ENCODE measurements at places on chromosomes 1 and 21.
A peak's percentile ranks its signal among the peaks of the same experiment; 100 is the strongest.

DNA sequence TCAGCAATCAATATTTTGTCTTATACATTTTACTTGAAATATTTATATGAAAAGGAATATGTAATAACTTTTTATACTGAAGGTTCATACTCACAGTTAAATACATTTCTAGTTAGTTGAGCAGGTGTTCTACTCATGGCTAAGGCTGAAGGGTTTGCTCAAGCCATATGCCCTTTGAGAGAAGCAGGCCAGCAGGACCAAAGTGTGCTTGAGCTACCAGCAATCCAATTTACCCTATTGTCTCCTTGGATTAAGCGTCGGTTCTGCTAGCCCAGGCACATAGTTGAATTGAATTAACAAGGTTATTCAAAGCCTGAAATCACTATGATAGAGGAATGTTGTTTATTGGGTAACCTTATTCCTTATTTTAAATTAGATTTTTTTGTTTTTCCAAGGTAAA is 151.5 kb upstream of the BACE2 start:
- no peak for DNase-seq

- DNase-seq, result no peak
Measured at GRCh38 chr1:200073286-200073637, 45.8 kb downstream of the NR5A2 start.

GRCh38 chr1:125085720-125086591 is 3901.2 kb downstream of the SRGAP2C start:
- DNase-seq, result no peak

DNA sequence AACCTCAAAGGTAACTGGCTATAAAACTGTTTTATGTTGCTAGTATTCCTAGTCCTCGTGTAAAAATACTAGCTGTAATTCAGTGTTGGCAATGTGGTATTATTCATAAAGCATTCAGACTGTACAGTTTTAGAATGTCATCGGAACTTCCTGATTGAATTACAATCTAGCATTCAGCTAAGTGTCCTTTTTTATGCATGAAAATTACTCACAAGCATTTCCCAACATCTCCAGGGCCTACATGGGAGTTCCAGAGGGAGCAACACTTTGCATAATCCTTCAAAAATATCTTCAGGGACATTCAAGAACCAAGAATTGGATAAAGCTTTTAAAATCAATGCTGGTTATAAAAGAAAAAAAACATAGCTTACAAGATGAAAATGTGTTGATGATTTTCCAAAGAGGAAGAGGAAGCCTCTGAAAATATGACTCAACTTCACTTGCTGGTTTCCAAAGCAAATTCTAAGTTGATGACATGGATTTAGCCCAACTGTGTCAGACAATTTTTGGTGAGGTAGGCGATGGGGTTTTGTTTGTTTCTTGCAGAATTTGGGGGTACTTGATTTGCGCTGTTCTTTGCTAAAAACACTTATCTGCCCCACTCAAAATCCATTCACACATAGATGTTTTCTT is 137.8 kb downstream of the SLC44A5 start:
- no peak for DNase-seq

GRCh38 chr1:155133799-155134281 is 1.8 kb upstream of the SLC50A1 start:
- no peak for DNase-seq

DNA sequence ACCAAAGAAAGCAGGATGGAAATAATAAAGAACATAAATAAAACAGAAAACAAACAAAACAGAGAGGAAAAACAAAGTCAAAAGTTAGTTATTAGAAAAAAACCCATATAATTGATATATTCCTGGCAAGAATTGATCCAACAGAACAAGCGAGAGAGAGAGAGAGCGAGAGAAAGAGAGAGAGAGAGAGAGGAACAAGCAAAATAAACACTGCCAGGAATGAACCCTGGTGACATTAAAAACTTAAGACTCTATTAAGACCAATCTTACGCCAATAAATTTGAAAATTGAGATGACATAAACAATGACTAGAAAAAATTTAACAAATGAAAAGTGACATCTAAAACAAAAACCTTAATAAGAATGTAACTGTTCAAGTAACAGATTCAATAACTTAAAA is 64.1 kb downstream of the COP1 start:
- no peak for DNase-seq

- no peak for DNase-seq
Measured at GRCh38 chr1:232084584-232085223, 458.1 kb downstream of the DISC1 start.

GRCh38 chr1:84148758-84149157 is 4.7 kb downstream of the PRKACB start:
- no peak for DNase-seq

DNA sequence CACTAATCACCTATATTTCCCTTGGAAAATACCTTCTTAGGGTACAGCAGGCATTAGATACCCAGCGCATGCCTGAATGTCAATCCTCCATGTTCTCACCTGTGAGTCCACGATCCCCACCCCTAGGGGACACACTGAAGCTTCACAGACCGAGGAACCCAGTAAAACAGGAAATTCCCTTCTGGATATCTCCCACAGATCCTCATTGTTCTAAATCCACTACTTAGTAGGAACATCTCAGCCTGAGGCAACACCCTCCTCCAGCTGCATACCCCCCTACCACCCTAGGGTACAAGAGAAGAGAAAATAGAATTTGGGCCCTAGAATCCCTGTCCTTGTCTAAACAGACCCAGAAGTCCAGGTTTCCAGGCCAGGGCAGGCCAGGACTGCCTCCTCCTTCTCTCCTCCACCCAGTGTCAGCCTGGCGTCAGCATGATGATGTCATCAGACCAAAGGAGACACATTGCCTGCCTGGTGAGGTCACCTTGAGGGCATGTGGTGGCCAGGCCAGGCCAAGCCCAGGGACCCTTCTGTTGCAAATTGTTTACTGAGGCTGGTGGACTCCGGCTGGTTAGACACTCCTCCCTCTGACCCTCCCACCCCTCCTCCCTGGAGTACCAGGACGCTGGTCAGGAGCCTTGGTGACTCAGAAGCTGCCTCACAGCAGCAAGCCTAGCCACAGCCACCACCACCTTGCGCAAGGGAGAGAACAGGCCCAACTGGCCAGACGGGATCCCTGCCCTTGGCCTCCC is 6.2 kb downstream of the NECTIN4 start:
- DNase-seq, result peak; percentile 99

- no peak for DNase-seq
Measured at GRCh38 chr1:112721966-112722524, 6.9 kb upstream of the PPM1J start.

DNA sequence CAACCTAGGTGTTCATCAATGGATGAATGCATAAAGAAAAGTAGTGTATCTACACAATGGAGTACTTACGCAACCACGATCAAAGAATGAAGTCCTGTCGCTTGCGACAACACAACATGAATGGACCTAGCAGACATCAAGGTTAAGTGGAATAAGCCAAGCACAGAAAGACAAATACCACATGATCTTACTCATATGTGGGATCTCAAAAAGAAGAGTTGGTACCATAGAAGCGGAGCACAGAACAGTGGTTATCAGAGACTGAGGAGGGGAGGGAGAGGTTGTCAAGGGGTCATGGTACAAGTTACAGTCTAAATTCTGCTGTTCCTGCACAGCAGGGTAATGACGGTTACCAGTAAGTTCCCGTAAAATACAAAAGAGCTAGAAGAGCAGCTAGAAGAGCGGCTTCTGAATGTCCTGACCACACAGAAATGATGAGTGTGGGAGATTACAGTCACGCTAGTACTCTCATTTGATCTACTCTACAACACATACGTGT is 36.7 kb downstream of the NPHP4 start:
- no peak for DNase-seq

DNA sequence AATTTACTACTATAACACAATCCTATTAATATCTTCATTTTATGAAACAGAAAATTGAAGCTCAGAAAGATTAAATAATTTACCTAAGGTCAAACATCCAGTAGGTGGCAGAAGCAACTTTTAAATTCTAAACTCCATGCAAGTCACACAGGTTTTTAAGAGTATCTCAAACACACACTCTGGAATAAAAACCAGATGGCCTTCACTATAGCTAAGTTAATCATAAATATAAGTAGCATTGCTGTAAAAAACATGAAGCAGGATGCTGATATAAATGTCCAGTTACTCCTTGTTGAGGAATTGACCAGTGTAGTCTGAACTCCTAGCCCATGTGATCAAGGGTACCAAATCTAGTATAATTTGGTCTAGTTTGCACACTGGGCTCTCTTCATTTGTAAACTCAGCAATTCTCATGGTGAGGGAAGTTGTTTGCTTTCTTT is 9.4 kb upstream of the FMO3 start:
- no peak for DNase-seq

- DNase-seq, result no peak
Measured at GRCh38 chr1:76291191-76291590, 216.6 kb downstream of the ST6GALNAC3 start.

DNA sequence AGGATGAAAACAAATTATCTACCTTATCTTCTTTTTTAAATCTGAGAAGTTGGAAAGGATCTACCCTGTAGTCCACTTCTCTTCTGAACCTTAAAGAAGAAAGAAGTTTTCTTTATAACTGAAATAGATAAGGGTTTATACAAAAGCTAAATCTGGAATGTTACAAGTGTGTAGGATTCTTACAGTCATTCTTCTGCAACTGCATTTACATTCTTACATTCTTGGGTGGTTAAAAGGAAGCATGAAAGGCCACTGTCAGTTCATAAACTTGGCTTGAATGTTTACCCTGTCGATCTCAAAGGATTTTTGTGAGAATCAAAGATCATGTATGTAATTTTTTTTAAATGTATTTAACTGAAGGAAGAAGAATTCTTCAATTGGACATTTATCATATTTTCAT is 142.1 kb upstream of the BRINP3 start:
- DNase-seq, result no peak

DNA sequence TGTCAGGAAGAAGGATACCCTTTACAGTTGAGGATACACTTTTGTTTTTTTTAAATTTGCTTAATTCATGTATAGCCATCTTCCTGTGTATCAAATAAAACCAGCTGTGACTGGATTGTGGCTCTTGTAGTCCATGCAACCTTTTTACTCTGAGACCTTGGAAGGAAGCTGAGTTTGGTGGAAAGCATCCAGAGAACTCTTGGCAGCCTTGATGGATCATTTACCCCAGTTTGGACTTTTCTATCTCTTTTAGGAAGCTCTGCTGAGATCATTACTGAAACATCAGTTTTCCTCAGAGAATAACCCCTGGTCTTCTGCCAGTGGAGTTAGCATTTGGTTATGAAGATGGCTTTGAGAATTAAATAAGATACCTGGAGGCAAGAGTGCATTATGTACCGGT is 21.2 kb upstream of the APOBEC4 start:
- DNase-seq, result no peak

GRCh38 chr1:32991386-32991785 is 26.8 kb upstream of the RNF19B start:
- DNase-seq, result no peak

GRCh38 chr21:28516021-28516420 is 476.7 kb downstream of the LTN1 start:
- DNase-seq, result no peak

DNA sequence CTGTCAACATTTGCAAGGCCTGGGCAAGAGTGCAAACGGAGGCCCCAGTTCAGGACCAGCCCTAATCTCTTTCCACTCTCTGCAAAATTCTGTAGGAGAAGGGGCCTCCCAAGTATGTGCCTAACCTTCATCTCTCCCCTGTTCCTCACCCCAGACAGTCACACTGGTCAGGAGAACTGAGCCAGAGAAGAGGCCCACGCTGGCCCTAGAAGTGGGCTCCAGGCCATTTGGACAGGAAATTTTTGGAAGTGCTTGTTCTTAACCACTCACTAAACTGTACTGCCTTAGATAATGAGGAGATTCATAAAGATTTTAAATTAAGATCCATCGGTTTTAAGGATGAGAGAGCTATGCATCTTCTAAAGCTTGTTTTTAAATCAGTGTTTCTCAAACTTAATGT is 129.7 kb upstream of the ADGRL2 start:
- no peak for DNase-seq

GRCh38 chr1:54285815-54286345 is 85.9 kb downstream of the MRPL37 start:
- DNase-seq, result no peak

DNA sequence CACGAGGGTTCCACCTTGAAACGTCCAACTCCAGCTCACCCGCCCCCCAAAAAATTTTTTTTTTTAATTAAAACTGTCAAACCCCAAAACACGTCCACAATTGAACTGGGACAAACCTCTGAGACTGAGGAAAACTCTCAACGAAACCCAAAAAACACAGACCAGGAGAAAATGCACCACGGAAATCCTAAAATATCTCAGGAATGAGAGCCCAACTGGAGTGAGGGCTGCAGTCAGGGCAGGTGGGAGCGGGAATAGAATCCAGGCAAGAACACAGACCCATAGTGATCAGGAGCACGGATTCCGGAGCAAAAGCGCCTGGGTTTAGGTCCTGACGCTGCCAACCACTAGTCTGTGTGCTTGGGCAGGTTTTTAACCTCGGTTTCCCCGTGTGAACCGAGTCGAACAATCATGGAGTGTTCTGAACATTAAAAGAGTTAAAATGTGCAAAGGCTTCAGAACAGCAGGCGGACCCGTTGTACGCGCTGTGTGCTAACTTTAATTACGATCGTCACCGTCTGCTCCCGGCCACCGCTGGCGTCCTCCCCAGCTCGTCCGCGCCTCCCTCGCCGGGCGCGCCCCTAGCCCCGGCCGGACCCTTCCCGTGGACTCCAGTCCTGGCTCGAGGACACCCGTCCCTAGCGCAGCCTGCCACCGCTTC is 624 bp downstream of the ARHGAP29 start:
- peak; percentile 56 for DNase-seq

DNA sequence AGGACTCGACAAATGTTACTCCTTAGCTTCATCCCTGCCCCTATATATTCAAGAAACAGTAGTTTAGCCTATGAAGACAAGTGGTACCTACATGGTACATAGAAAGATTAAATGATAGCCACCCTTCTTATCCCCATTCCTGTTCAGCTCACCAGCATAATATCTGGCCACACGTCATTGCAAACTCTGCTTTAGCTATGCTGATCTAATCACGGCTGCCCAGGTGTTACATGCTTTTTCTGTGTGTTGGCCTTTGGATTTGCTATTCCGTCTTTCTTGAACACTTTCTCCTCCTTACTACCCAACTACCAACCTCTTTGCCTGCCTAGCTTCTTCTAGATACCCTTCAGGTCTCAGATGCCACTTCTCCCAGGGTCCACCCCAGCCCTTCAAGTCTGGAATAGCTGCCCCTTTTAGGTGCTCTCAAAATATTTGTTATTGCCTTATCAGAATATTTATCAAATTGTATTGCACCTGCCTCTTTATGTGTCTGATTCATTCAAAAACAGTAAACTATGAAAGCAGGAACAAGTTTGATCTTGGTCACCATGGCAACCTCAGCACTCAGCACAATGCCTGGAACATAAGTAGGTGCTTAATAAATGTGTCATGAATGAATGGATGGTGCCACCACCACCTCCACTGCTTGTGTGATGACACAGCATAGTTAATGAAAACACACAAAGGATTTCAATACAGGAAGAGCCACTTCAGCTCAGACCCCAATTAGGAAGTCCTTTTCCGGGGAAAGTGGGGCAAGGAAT is 11.4 kb upstream of the DNASE2B start:
- DNase-seq, result peak; percentile 12

- DNase-seq, result peak; percentile 6
Measured at GRCh38 chr21:15365751-15366392, 301.1 kb upstream of the NRIP1 start.

- DNase-seq, result no peak
Measured at GRCh38 chr1:88519156-88519555, 164.9 kb upstream of the PKN2 start.

- DNase-seq, result no peak
Measured at GRCh38 chr1:7564137-7564536, 207.0 kb upstream of the VAMP3 start.

- DNase-seq, result no peak
Measured at GRCh38 chr21:43318841-43319781, 107.8 kb downstream of the SIK1 start.

All from Calu3 (cell line).